ENCODE measurements at places on chromosomes 6 and 20. TPM values are rescaled to one million over a fixed set of nuclear protein-coding genes. Genes with fewer than 3 reads are reported as not detected.

- no peak for DNase-seq
These were observed 175.4 kb upstream of the KCNQ5 start for GRCh38 chr6:72446430-72446829.

DNA sequence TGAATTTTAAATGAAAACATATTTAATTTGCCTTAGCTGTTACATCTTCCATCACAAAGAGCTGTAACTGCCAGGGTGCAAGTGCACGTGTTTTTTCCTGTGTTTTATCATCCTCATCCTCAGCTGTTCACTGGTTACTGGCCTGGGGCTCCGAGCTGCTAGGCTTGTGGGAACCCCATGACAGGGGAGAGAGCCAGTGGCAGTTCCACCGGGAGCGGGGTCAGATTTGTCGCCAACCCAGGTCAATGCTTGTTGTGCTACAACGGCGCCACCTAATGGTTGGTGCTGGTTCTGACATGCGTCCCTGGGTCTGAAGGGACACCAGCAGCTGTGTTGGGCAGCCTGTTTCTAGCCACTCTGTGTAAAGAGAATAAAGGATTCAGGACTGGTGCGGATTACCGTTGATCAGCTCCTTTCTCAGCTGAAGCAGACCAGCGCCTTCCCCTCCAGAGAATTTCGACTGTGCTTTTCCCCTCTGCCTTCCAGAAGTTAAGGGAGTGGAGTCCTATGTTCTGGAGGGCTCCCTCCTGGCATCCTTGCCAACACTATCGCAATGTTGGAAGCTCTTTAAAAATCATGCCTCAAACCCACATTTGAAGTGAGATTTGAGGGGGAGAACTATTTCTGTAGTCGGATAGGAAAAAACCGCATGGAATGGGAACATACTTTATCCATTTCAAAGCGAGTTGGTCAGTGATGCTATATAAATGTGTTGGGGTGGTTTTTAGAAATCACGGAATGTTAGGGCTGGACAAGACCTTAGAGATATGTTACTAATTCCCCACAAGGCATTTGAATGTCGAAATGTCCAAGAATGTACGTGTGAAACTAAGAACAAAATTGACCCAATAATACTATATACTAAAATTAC lies 32.1 kb downstream of the SUMO4 start:
- peak; percentile 88 for DNase-seq

GRCh38 chr6:93344333-93344835 lies 75.0 kb downstream of the EPHA7 start:
- no peak for DNase-seq

DNA sequence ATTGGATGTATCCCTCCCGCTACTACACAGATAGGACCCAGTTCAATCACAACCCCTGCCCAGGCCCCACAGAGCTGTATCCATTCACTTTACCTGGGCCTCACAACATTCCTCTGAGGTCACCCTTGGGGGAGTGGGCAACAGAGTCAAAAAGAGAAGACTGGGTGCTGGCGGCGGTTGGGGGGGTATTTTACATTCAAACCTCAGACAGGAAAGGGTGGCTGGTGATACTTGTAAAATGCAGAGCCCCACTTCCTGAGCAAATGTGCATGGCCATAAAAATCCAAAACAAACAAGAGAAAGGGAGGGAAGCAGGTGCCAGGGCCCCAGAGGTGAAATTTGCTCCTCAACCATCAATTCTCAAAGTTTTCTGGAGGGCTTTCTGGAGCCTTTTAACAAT lies 3.5 kb downstream of the LRFN2 start:
- no peak for DNase-seq

DNA sequence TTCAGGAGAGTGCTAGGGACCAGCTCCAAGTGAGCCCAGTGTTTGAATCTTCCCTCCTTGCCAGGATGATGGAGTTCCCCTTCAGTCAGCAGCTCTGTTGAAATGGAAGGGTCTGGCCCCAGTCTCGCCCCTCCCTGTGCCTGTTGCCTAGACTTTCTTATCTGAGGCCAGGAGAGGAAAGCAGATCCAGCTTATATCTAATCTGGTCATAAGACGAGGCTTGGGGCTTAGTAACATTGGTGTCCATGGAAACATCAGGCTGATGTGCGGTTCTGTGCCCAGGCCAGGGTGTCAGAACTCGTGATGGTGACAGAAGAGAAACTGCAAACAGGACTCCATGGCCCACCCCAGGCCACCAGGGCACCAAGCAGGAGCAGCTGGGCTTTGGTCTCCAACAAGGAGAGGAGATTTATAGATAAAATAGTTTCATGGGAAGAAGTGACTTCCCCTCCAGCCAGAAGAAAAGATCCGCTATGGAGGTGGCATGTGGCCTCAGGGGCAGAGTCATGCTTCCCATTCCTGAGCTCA lies 9.8 kb downstream of the MAS1L start:
- no peak for DNase-seq

DNA sequence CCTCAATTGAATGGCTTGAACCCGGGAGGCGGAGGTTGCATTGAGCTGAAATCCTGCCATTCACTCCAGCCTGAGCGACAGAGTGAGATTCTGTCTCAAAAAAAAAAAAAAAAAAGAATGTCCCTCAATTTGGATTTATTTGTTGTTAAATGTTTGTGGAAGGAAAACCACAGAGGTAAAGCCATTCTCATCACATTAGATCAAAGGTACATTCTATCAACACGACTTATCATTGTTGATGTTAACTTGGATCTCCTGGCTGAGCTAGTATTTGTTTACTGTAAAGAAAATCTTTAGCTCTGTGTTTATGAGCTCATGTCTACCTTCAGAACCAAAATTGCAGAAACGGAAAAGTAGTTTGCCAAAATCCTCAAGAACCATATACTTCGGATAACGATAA lies 91.4 kb upstream of the SALL4 start:
- DNase-seq: no peak

DNA sequence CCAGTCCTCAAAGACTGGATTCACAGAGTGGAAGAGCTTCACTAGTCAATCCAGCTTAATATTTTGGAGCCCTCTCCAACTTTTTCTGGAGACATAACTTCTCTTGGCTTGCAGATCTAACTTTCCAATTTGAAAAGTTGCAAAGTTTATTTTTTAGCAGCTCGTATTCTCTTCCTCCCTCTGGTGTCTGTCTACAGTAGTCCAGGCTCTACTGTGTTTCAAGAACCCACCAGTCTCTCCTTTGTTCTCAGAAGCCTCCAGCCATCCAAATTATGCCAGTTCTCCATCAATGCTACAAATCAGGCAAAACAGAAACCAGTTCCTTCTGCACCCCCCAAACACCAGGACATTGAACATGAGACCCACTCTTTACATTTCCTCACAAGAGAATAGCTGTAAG lies 376.1 kb upstream of the OPRM1 start:
- DNase-seq: no peak

- DNase-seq: no peak
These were observed 42.4 kb downstream of the SCGN start for GRCh38 chr6:25694366-25694765.

DNA sequence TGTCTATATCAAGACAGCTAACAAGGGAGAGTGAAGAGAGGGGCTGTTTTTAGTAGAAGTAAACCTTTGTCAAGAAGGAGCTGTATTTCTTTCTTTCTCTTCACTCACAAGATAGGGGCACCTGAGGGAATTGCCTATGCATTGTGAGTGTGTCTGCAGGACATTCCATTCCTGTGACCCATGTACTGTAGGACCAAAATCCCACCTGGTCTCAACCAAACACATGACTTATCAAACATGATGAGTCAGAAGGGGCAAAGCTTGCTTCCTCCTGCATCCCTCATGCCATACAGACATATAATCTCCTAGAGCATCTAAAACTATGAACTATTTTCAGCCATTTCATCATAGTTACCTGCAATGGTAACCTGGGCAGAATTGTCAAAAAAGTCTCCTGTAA lies 21.8 kb downstream of the PKHD1 start:
- DNase-seq: no peak

DNA sequence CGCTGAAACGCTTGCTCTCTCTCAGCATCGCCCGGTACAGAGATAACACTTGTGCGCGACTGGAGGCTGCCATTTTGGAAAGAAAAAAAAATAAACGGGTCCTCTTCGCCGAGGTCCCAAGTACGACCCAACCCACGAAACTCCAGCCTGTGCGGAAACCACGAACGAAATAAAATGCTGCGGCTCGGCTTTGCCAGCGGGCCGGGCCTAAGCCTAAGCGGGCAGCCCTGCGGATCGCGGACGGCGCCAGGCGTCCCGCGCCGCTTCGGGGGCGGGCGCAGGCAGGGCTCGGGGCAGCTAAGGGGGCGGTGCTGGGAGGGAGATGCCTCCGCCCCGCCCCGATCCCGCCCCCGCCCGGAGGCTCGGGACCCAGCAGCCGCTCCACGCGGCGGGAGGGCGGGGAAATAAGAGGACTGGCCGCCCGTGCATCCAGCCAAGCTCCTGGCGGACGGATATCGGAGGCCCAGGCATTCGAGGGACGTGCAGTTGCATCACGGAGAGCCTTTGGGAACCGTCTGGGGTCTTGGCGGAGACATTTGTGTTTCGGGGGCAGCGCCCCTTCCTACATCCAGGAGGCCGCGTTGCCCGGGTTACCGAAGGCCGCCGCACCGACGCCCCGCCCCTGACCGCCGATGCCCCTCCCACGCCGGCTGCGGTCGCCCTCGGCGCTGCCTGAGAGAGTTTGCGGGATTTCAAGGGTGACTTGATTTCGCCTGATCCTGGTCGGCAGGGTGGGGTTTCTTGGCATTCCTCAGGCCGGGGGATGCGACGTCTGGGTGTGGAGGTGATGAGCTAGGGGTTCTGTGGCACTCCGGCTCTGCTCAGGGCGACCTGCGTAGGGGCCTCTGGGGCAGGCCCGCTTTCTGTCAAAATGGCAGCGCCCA lies at the start of the genes FARS2 and LYRM4:
TSS of gene FARS2 (plus strand) at position 853 of the 884 bp plus-strand sequence.
TSS of gene LYRM4 (minus strand) at position 290 of the 884 bp plus-strand sequence. CDS start at position 73, 217 bp downstream.
- DNase-seq: peak; percentile 99

DNA sequence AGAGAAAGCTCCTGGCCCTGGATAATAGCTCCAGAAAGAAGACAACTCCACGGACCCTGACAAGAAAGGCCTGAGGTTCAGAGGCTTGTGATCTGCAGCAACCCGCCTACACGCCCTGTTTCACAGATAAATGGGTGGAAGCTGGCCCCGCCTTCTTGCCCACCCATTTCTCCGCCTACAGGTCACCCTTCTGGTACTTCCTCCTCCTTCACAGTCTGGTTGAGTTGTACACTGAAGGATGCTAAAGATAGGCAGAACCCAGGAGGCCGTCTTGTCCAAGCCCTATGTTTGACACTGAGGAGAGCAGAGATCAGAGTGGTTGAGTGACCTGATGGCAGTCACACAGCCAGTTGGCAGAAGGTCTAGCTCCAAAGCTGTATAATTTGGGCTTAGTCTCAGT lies 34.2 kb upstream of the MDGA1 start:
- no peak for DNase-seq

GRCh38 chr20:36285746-36286447 lies 20.2 kb upstream of the DLGAP4 start:
- no peak for DNase-seq

- DNase-seq: peak; percentile 64
These were observed 684 bp downstream of the ZNFX1 start for GRCh38 chr20:49276961-49277785.

GRCh38 chr6:129920103-129920798 lies 59.1 kb upstream of the TMEM244 start:
- DNase-seq: peak; percentile 26

DNA sequence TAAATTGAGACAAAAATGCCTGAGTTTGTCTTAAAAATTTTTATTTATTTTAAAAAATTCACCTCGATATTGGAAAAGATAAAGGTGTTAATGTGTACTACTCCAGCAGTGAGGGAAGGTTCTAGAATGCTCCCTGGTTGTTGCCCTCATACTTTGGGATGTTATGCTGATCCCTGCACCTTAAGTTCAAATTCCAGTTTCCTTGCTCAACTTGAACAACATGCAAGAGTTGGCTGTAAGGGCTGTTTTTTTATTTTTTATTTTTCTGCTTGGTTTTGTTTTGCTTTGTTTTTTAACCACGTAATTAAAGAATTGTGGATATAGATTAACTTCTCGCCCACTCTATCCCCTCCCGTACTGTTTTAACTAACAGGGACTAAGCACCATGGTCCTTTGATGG lies 158.7 kb upstream of the CITED2 start:
- DNase-seq: no peak

- DNase-seq: no peak
These were observed 251.2 kb downstream of the GJA1 start for GRCh38 chr6:121686611-121687023.

DNA sequence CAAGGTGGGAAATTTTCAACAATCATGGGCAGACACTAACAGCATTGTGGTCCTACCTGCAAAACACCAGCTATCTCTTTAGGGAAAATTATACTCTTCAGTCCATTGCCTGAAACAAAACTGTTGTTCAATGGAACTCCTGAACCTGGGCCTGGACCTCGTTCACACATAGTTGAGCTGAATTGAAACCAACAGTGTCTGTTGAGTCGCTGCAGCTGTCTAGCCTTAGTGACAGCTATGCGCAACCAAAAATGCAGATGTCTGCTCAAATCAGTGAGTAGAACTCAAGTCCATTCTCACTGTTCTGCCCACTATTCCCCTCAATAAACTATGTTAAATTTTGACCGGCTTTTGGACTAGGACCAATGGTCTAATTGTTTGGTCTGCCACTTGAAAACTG lies 286.2 kb downstream of the TFAP2A start:
- DNase-seq: no peak

- DNase-seq: no peak
These were observed 30.9 kb upstream of the TULP1 start for GRCh38 chr6:35543459-35544193.

- DNase-seq: peak; percentile 89
These were observed 15.8 kb downstream of the PROCR start for GRCh38 chr20:35187584-35188190.

DNA sequence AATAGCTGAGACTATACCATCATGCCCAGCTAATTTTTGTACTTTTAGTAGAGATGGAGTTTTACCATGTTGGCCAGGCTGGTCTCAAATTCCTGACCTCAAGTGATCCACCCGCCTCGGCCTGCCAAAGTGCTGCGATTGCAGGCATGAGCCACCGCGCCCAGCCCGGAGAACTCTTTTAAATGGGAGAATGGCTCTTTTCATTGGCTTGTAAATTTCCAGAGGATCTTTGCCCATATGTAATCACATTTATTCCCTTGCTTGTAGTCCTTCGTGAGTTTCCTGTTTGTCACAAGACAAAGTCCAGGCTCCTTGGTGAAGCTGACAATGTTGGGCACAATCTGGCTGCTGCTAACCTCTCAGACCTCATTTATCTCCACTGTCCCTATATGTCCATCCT lies 135.1 kb downstream of the CEP57L1 start:
- no peak for DNase-seq

GRCh38 chr6:165543781-165544180 lies 119.3 kb downstream of the PDE10A start:
- DNase-seq: no peak

- DNase-seq: peak; percentile 51
These were observed 29.0 kb upstream of the TMEM244 start for GRCh38 chr6:129890164-129890563.

The SSR1 gene
- 153 TPM for total RNA-seq

The CLPSL2 gene
- total RNA-seq: not detected

The EPB41L2 gene
- 76.9 TPM for total RNA-seq

The TPBG gene
- 37.7 TPM for total RNA-seq

The BNIP5 gene
- total RNA-seq: not detected

The VGLL2 gene
- not detected for total RNA-seq

The LIN28B gene
- total RNA-seq: not detected

The HDGFL1 gene
- total RNA-seq: not detected

The UNC93A gene
- not detected for total RNA-seq

The MRAP2 gene
- total RNA-seq: not detected

The NKAPL gene
- not detected for total RNA-seq

The ZBTB46 gene
- total RNA-seq: 3.8 TPM

Measured in SJSA1 (cell line).